ENCODE measurements at places on chromosomes 4 and X.

DNA sequence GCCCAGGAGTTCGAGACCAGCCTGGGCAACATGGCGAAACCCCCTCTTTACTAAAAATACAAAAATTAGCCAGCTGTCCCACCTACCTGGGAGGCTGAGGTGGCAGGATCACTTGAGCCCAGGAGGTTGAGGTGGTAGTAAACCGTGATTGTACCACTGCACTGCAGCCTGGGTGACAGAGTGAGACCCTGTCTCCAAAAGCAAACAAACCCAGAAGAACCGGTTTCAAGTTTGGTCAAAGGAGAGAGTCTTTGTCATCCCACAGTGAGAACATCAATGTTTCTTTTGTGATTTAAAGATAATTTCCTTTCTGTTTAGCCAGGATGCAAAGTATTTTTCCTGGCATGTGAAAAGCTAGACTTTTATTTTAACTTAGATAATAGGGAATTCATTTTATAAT is 26.7 kb downstream of the PDK3 start:
- no peak for DNase-seq

- DNase-seq: no peak
Observed at GRCh38 chr4:73508651-73509050, 27.1 kb downstream of the AFM start.

DNA sequence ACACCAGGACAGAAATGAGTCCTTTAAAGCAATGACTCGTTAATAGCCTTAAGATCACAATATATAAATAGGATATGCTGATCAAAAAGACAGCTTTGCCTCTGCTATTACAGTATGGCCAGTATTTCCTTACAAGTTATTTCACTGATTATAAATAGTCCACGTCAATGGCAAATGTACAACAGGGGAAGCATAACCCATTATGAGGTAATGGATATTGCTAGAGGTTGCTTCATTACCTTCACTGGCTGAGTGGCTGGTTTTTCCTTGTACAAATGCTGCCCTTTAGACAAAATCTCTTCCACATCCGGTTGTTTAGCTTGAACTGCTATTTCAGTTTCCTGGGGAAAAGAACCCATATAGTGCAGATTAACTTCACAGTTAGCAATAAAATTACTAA is 764.6 kb upstream of the FTHL17 start:
- no peak for DNase-seq

GRCh38 chr4:145934434-145935047 is 4.1 kb downstream of the ZNF827 start:
- DNase-seq: no peak

DNA sequence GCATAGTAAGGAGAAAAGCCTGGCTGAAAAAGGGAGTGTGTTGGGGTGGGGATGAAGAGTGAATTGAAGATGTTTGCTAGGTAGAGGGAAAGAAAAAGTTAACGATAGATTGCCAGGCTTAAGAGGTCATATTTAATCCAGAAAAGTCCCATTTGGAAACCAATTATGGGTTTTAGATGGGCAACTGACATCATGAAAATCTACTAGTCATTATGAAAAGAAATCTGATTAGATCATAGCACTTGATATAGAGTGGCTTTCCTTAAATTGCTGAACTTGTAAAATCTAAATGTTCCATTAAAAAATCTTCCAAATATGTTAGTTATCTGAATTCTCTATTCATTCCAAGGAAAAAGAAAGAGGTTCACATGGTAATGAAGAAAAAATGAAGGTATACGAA is 37.5 kb upstream of the IL21 start:
- DNase-seq: no peak

- DNase-seq: no peak
Observed at GRCh38 chr4:187000281-187000680, 276.6 kb upstream of the FAT1 start.

- DNase-seq: no peak
Observed at GRCh38 chrX:135632353-135632752, 81.1 kb upstream of the CT45A1 start.

DNA sequence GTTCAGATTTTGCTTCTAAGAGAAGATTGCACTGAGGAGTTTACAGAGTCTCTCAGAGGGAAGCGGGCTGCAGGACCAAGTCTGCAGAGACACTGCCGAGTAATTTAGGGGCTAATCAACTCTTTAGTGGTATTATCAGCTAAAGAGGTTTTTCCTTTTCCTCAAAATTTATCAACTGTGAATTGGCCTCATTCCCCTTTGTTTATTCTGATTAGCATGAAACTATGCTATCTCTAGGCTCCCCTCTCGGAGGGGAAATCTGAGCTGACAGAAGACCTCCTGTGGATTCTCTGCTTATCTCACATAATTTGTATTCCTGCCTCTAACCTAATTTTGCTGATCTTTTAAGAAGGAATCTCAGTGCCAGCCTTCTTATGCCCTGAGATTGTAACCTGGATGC is 201.0 kb downstream of the DCTD start:
- no peak for DNase-seq

DNA sequence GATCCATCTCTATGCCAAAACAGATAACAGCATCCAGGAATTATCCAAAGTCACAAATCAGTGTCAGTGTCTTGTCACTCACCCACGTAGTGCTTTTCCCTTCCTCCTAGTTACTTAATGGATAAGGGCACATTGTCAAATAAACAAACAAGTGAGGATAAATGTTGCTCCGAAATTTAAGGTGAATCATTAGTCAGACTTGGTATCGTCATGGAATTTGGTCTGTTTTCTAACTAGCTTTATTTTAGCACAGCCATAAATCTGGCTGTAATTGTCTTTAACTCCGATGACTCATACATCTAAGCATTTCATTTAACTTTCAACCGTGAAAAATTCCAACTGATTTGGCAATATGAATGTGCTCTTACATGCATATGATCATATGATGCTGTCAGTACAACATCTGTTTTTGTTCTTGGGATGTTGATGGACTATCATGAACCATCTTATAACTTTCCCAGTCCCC is 83.3 kb downstream of the SNCA start:
- DNase-seq: no peak

- DNase-seq: no peak
Observed at GRCh38 chr4:120874792-120875774, 47.4 kb downstream of the PRDM5 start.

DNA sequence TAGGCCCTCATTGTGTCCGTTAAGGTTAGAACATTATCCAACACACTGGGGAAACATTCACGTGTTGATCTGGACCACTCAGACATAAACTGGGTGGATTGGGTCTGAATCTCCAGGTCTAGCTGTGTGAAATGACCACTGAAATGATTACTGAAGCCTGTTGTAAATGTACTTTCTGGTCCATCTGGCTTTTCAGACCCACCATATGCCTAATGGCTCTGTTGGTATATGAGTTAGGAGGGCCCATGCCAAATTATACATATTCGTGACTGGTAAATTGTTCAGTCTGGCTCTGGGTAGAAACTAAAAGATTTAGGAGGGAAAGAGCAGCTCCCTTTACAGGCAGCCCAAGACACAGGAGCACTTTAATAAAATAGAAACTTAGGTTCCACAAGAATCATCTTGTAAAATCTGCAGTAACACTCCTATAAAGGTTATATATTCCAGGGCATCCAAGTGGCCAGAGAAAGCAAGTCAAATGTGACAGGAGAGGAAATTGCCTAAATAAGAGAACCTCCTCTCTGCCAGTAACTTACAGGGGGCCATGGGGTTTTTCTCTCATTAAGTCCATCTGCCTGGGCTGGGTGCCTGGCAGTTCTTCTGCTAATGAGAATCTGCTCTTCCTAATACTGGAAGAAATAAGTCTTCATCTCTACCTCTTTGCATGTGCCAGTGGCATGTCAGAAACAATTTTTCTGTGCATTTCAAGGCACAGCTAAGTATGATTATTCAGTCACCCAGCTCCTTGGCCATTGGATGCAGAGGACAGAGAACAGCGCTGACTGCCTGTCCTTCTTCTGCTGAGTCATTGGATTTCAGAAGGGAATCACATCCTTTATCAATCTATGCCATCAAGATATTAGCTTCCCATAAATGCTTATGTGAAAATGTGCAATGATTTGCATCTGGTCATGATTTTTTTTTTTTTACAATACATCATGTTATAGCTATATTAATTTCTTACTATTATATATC is 112.6 kb downstream of the GLRA2 start:
- DNase-seq: no peak

DNA sequence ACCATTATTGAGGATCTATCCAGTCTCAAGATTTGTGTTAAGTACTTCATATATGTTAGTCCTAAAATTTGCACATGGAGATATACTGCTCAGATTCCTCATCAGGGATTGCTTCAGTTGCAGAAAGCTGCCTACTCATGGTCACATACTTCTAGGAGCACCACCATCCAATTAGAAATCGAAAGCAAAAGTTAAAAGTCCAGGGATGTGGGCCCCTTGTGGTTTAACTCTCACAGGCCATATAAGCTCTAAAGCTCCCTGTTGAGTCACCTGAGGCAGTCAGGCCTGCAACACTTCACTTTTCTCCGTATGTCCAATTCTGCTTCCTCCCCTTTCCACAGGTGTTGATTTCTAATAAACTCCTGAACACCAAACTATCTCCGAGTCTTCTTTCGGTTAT is 84.2 kb downstream of the CNOT6L start:
- DNase-seq: no peak

GRCh38 chrX:8374041-8374825 is 90.4 kb upstream of the VCX3B start:
- DNase-seq: no peak

DNA sequence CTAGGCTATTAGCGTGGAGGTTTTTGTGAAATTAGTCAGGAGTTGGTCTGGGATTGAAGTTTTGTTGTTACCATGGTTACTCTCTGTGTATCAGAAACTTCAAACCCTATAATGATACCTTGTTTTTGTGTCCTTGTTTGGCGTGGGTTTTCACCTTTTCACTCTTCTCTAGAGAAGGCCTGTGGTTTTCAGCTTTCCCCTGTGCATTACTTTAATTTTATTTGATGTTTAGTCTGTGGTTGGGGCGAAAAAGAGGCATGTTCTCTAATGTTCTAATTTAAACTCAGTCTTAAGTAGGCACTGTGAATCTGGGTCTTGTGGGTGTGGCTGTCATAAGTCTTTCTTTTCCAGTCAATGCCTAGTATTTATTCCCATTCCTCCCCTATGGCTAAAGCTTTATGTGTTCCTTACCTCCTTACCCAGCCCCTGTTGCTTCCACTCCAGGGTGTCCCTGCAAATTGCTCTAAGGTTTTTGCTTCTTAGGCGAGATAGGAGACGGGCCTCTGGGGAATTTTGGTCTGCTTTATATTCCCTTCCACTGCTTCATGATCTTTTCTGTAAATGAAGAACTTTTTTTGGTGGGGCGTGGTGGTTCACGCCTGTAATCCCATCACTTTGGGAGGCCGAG is 326.3 kb upstream of the ZCCHC13 start:
- DNase-seq: no peak

GRCh38 chr4:15884666-15885065 is 53.9 kb downstream of the FGFBP1 start:
- DNase-seq: no peak

- DNase-seq: no peak
Observed at GRCh38 chr4:53510321-53510720, 81.0 kb downstream of the LNX1 start.

GRCh38 chrX:129933700-129934099 is 27.7 kb downstream of the UTP14A start:
- DNase-seq: no peak

DNA sequence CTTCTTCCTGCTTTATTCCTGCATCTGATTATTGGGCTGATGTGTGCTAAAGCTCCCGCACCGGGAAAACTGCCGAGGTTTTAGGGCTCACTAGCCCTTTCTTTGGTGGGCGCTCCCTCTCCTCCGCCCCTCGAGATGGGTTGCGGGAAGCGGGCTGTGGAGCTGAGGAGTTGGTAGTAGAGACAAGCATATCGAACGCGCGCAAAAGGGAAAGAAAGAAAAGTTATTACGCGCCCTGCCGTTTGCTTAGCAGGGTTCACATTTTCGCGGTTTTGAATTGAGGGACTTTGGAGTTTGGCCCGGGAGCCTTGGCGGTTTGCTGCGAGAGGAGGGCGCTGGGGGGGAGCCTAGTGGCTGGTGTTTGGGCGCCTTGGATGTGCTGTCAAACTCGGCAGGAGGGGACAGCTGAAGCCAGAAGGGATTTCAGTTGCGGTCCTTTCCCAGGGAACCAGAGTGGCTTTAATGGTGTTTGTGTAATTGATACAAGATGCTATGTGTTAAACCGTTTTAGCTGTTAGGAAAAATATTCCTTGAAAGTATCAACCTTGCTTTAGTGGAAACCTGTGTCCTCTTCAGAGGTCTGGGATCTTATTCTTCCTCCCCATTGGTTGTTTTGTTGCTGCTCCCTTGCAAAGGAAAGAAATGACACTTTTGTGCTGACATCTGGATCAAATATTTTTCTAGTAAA is 1.1 kb downstream of the GAB1 start:
- DNase-seq: no peak

GRCh38 chrX:143854006-143854405 is 29.9 kb upstream of the UBE2NL start:
- no peak for DNase-seq

DNA sequence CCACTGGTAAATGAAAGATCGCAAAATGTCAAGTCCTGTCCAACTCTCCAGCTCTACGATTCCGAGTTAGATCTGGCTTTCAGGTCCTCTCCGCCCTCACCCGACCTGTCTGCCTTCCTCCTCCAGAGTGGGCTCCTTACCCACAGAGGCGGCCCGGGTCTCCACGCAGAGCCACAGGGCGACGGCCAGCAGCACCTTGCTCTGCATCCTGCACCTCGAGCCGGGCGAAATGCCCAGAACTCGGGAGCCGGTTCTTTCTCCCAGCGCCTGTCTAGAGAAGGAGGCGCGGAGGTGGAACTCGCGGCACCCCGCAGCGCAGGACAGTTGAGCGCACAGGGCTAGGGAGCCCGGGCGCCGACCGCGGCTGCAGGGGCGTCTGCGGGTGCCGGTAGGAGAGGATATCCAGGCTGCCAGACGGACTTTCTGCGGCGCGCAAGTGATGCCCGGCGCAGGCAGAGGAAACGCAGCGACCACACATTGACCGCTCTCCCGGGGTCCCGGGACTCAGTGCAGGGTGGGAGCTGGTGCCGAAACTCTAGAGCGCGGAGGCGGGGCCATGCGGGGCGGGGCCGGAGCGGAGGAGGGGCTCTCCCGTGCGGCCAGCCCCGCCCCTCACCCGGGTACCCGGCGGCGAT is at the start of gene KDR:
Gene KDR, minus strand, starts transcription at position 509 of the 635 bp plus-strand sequence. Its CDS starts 302 bp downstream, at position 207.
- no peak for DNase-seq

DNA sequence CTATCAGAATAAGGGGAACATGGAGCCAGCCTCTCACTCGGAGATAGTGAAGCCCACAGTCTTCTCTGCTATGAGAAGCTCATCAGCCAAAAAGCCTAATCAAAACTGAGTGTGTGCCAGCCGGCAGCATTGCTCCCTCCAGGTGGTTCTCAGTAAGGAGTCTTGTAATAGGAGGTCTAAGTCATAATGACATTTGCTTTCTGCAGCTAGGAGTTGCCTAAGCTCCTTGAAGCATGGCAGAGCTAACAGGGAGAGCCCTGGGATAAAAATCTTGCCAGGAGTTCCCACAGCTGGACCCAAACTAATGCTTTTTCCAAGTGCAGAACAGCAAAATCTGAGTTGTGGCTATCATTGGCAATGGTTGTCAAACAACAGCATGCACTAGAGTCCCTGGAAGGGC is 245.2 kb downstream of the SPATA18 start:
- DNase-seq: no peak

DNA sequence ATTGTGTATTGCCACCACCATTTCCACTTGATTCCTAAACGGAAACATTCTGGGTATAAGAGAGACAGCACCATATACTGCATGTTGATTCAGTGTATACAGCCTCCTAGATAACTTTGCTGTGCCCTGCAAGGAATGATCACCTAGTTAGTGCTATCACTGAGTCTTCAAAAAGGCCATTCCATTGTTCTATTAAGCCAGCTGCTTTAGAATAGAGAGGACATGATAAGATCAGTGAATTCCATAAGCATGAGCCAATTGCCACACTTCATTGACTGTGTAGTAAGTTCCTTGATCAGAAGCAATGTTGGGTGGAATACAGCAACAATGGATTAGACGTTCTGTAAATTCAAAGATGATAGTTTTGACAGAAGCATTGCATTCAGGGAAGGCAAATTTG is 1047.3 kb downstream of the PCDH18 start:
- no peak for DNase-seq

Data from stimulated activated CD4-positive, alpha-beta T cell treated with anti-CD3 and anti-CD28 coated beads, Interleukin-12 subunit alpha, Interleukin-12 subunit beta, amount 100 ng/mL, for 4 hours (primary cell).